Activated CD4-positive, alpha-beta T cell treated with anti-CD3 and anti-CD28 coated beads, Interleukin-2, amount 50 U/mL, for 24 hours (primary cell): ENCODE measurements at places on chromosomes 16 and 17.
A peak's percentile ranks its signal among the peaks of the same experiment; 100 is the strongest.

DNA sequence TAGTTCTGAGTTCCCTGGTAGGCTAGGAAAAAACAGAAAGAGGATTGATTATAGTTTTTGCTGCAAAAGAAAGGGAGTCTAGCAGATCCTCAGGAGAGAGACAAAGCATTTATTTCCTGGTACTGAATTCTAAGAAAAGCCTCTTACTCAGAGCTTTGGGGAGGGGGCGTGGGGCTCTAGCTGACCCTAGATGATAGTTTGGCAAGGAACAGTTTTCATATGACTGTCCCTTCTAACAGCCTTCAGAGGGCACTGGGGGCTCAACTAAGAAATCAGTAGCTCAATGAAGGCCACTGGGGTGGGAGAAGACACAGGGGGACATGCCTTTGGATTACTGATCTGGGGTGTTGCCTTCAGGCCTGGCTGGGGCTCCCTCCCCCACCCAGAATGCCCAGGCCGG is 4.0 kb downstream of the CA7 start:
- DNase-seq = no peak

GRCh38 chr17:32515677-32516383 is 29.0 kb downstream of the CDK5R1 start:
- no peak for DNase-seq

DNA sequence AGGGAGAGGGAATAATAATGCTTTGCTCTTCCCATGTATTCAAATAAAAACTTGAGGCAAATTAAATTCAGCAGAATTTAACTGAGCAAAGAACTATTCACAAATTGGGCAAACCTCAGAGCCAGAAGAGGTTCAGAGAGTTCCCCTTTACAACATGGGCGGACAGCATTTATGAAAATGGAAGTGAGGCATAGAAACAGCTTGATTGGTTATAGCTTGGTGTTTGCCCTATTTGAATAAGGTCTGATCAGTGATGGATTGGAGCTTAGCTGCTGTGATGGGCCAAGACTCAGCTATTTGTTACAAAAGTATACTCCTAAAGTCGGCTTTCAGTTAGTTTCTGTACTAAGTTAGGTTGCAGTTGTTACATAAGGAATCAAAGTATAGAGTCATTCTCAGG is 63.0 kb downstream of the TMEM100 start:
- DNase-seq = no peak

DNA sequence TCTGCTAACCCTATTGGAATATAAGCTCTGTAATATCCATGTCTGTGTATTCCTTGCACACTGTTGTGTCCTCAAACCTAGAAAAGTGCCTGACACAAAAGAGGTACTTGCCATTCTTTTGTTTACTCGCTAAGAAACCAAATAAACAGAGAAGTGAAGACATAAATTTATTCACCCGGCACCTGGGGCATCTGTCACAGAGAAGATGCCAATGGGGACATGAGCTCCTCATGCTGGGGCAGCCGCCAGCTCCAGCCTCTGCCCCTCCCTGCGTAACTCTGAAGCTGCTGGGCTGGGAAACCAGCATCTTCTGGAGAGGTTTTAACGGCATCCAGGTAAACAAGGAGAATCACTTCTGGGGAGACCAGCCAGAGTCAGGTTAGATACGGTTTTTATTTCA is 15.1 kb upstream of the CDRT4 start:
- DNase-seq = no peak

- DNase-seq = no peak
These were observed 586.3 kb downstream of the KCNJ18 start for GRCh38 chr17:22278302-22279275.

- no peak for DNase-seq
These were observed 661 bp downstream of the RFWD3 start for GRCh38 chr16:74666010-74666421.

DNA sequence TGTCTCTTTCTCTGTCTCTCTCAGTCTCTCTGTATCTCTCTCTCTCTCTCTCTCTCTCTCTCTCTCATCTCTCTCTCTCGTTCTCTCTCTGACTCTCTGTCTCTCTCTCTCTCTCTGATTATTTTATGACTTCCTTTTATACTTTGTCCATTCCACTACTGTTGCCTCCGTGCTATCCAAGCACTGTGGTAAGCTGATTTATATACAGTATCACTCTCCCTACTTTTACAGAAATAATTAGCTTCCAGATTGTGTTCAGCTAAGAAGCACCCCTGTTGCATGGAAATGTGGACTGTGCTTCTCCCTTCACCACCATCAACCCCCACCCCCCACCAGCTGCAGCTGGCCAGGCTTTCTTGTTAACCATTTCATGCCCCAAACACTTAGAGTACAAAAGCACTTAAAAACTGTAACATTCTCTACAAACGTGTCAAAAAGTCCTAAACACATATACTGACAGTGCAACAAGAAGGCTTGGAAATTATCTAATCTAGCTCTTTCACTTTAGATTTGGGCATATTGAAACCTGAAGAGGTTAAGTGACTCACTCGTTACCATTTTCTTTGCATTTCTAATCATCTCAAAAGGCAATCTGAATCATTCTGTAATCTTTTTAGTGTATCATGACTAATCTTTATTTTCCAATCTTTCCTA is 11.6 kb upstream of the TMEM100 start:
- DNase-seq = no peak

GRCh38 chr17:63040816-63041215 is 74.8 kb downstream of the TANC2 start:
- no peak for DNase-seq

DNA sequence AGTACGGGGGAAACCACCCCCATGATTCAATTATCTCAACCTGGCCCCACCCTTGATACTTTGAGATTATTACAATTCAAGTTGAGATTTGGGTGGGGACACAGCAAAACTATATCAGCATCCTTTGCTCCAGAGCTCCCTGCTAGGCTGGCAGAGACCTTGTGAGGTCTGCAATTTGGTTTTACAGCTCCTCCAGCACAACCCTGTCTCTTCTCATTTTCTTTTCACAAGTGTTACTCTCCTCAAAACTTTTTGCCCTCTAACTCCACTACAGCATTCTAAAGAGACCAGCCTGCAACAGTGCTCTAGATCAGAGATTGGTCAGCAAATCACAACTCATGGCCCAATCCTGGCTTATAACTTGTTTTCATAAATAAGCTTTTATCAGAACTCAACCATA is 114.0 kb downstream of the USP31 start:
- DNase-seq = no peak

GRCh38 chr16:88387941-88388627 is 5.3 kb downstream of the ZNF469 start:
- no peak for DNase-seq

GRCh38 chr17:2598166-2598565 is 4.7 kb downstream of the PAFAH1B1 start:
- no peak for DNase-seq

- no peak for DNase-seq
These were observed 57.9 kb upstream of the TNRC6A start for GRCh38 chr16:24671455-24671954.

DNA sequence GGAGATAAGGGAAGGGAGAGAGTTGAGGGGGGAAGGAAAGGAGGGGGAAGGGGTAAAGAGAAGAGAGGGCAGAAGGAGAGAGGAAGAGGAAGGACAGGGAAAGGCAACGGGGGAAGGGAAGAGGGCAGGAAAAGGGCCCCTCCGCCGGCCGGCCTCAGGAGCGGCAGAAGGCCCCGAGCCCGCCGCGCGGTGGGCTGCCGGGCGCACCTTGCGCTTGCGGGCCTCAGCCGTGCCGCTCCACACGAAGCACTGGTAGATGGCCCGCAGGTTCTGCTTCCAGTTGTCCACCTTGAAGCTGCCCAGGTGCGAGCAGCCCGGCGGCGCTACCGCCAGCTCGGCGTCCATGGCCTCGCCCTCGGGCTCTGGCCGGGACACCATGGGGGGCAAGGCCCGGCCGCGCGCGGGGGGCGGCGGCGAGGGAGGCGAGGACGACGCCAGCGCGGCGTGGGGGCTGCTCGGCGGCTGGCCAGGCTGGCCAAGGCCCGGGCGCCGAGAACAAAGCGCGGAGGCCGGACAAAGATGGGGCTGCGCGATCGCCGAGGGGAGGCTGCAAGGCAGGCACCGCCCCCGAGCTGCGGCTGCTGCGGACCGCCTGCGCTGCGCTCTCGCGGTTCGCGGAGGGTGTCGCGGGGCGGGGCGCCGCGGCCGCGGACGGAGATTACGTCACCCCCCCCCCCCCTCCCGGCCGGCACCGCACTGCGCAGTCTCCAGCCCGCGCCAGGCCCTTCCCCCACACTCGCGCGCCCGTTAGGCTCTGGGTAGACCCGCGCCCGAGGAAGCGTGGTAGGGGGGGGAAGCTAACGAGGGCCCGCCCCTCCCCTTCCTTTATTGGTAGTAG is at the start of gene USP22:
TSS of gene USP22 (minus strand) at position 554 of the 838 bp plus-strand sequence. CDS start at position 378, 176 bp downstream.
- DNase-seq = peak; percentile 82

- DNase-seq = no peak
These were observed 23.8 kb upstream of the ARHGAP44 start for GRCh38 chr17:12765548-12765947.

GRCh38 chr17:60135951-60136666 is 13.7 kb upstream of the CA4 start:
- no peak for DNase-seq
